ENCODE measurements at places on chromosomes 2 and 18.

GRCh38 chr2:224860786-224861185 lies 144.6 kb upstream of the CCDC195 start:
- DNase-seq: no peak

- DNase-seq: no peak
Measured at GRCh38 chr18:52723550-52723970, 383.6 kb downstream of the DCC start.

GRCh38 chr2:27494284-27494943 lies 586 bp downstream of the FNDC4 start:
- no peak for DNase-seq

- DNase-seq: no peak
Measured at GRCh38 chr2:64482765-64483504, 29.0 kb downstream of the LGALSL start.

- no peak for DNase-seq
Measured at GRCh38 chr2:238486123-238486848, 59.6 kb downstream of the ASB1 start.

DNA sequence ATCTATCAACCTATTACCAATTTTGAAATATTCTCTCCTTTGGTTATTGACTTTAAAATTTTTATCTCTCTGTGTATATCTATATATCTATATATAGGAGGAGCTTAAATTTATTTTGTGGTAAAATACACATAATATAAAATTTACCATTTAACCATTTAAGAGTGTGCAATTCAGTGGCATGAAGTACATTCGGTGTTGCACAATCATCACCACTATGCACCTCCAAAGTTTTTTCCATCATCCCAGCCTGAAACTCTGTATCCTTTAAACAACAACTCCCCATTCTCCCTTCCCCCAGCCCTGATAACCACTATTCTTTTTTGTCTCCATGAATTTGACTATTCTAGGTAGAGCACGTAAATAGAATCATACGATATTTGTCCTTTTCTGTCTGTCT lies 49.1 kb downstream of the CDKL4 start:
- DNase-seq: no peak

- no peak for DNase-seq
Measured at GRCh38 chr2:168034616-168035015, 212.8 kb downstream of the STK39 start.

- DNase-seq: no peak
Measured at GRCh38 chr18:334575-335132, 66.8 kb upstream of the THOC1 start.

GRCh38 chr2:68943581-68944568 lies 8.8 kb downstream of the GKN2 start:
- peak; percentile 15 for DNase-seq

GRCh38 chr18:45073556-45073955 lies 392.9 kb downstream of the SETBP1 start:
- DNase-seq: no peak

GRCh38 chr2:203853271-203853670 lies 14.3 kb upstream of the CTLA4 start:
- DNase-seq: no peak

DNA sequence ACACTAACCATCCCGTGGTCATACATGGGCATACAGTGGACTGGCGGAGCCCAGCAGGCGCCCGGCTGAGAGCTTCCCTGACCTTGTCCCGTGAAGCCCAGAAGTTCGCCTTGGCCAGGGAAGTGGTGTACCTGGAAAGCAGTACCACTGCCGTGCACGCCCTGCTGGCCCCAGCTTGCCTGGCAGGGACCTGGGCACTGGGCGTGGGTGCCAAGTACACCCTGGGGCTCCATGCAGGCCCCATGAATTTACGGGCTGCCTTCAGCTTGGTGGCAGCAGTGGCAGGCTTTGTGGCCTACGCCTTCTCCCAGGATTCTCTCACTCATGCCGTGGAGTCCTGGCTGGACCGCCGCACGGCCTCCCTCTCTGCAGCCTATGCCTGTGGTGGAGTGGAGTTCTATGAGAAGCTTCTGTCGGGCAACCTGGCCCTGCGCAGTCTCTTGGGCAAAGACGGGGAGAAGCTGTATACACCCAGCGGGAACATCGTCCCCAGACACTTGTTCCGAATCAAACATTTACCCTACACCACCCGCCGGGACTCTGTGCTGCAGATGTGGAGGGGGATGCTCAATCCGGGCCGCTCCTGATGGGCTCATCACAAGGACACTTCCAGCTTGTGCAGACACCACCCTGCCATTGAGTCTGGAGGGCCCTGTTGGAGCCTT lies 2.3 kb downstream of the TMEM177 start:
- DNase-seq: no peak

- peak; percentile 39 for DNase-seq
Measured at GRCh38 chr2:230496891-230497290, 80.9 kb downstream of the SP100 start.

- DNase-seq: no peak
Measured at GRCh38 chr2:199596549-199596948, 138.8 kb upstream of the SATB2 start.

- no peak for DNase-seq
Measured at GRCh38 chr2:47456851-47457250, 53.9 kb downstream of the MSH2 start.

GRCh38 chr2:120346026-120346666 lies at the start of gene INHBB:
Gene INHBB, plus strand, starts transcription at chr2:120346136. Its CDS starts 53 bp downstream, at chr2:120346189.
- DNase-seq: no peak

GRCh38 chr2:168552450-168552856 lies 96.4 kb downstream of the CERS6 start:
- DNase-seq: peak; percentile 48

DNA sequence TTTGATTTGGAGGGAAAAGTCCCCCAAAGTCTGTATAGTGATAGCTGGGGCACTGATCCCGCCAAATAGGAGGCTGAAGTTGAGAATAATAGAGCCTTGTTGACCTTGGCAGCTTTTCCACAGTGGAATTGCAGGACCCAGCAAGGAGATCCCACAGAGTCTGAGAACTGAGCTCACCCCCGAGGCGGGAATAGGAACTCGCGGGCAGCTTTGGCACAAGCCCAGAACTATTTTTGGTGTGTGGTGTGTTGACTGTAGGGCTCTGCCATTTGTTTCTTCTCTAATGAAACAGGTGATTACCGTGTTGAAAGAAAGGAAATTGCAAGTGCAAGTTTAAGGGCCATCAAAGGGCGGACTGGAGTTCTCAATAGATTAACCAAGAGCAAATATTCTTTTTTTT lies 34.0 kb downstream of the SH3RF3 start:
- DNase-seq: no peak

- no peak for DNase-seq
Measured at GRCh38 chr2:241376808-241377207, 20.7 kb downstream of the FARP2 start.

- no peak for DNase-seq
Measured at GRCh38 chr18:9952633-9953416, 39.0 kb downstream of the VAPA start.

DNA sequence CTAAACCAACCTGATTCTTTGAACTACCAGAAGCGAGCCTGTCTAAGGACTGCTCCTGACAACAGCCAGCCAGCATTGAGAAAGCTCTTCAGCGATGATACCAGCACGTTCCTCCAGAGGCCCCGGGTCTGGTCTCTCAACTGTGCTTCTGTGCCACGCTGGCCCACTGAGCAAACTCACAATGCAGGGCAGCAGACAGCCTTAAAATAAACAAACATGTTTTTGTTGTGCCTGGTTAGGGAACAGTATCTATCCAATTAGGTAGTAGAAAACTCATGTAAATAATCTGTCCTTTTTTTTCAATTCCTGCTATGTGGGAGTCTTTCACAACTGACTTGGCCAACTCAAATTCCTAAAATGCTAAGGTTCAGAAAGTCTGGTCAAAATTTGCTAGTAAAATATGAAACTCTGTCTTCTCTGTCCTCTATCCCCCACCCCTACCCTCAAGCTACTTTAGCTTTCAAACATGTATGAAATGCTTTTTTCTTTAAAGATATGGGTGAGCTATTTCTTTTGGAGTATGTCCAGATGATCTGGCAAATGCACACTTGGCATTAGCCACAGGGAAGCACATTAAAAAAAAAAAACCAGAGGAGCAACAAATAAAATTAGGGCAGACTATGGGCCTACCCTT lies 21.4 kb upstream of the EML4 start:
- no peak for DNase-seq

GRCh38 chr2:101617796-101618195 lies 79.7 kb upstream of the MAP4K4 start:
- DNase-seq: no peak

GRCh38 chr18:45663403-45664045 lies 48.2 kb downstream of the SLC14A2 start:
- DNase-seq: no peak

DNA sequence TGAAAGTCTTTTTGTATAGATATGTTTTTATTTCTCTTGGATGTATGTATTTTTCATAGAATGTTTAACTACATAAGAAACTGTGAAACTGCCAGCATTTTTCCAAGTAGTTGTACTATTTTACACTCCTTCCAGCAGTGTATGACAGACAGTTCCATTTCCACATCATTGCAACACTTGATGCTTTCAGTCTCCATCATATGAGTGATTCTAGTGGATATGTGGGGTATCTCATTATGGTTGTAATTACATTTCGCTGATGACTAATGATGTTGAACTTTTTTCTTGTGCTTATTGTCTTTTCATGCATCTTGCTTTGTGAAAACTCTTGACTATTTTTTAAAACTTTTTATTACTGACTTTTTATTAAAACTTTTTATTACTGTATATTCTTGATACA lies 101.4 kb downstream of the ARHGAP28 start:
- no peak for DNase-seq

GRCh38 chr2:216142540-216142939 lies 33.4 kb downstream of the XRCC5 start:
- peak; percentile 58 for DNase-seq

DNA sequence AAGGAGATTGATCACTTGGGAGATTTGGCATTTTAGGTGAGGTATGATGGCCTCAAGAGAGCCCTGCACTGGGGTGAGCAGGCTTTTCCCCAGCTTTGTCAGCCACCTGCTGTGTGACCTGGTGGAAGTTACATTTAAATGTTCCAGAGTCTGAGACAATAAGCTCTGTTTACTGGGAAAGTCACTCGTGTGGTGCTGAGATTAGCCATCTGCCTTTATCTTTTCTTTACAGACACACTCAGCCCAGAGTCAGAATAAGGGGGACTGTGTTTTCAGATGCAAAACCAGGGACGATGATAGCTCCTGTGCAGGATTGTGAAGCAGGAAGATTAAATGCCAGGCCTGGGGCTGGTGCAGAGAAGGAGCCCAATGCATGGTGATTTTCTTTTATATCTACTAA lies 47.9 kb downstream of the SH3RF3 start:
- DNase-seq: no peak

GRCh38 chr2:32291746-32292145 lies 14.0 kb downstream of the YIPF4 start:
- DNase-seq: no peak

- DNase-seq: no peak
Measured at GRCh38 chr18:39215920-39216319, 1650.3 kb upstream of the CELF4 start.

- no peak for DNase-seq
Measured at GRCh38 chr2:160491911-160492371, 1.7 kb downstream of the RBMS1 start.

GRCh38 chr2:79798776-79799175 lies 285.9 kb downstream of the CTNNA2 start:
- no peak for DNase-seq

GRCh38 chr2:117684919-117685318 lies 129.6 kb upstream of the DDX18 start:
- no peak for DNase-seq

- no peak for DNase-seq
Measured at GRCh38 chr2:178650554-178650953, 156.7 kb downstream of the TTN start.

DNA sequence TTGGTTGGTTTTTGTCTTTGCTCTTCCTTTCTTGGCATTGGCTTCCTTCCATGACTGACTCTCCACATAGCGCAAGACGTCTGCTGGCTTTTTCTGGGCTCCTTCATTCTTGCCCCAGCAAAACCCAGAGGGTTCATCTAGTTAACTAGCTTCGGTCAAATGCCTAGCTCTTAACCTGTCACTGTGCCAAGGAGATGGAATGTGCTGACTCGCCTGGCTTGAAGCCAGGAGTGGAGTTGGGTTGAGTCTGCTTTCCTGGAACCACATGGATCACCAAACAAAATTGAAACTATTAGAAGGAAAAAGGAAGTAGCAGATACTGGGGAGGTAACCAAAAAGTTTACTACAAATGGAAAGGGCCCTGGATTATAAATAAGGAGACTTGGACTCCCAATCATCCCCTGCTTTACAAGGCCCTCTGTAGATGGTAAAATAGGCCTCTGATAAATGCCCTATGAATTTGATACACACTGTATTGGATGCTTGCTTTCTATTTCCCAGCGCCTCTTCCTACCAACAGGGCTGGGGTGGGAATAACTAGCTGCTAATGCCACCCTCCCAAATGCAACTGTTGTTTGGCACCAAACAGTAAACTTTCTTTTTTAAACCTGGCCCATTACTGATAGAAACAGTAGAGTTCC lies 11.3 kb downstream of the MALT1 start:
- no peak for DNase-seq

DNA sequence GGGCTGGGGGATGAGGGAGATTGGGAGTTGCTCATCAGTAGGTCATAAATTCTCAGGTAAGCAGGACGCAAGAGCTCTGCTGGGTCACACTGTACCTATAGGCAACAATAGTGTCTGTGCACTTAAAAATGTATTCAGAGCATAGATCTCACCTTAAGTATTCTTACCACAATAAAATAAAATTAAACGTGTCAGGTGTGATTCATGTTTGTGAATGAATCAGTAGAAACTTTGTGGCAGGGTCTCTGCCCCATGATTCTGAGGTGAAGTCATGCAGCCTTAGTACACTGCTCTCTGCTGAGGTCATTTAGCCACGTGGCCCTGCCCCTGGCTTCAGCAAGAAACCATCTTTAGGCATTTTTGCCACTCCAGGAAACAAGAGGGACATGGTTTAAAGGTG lies 253.8 kb downstream of the FBXO15 start:
- no peak for DNase-seq

DNA sequence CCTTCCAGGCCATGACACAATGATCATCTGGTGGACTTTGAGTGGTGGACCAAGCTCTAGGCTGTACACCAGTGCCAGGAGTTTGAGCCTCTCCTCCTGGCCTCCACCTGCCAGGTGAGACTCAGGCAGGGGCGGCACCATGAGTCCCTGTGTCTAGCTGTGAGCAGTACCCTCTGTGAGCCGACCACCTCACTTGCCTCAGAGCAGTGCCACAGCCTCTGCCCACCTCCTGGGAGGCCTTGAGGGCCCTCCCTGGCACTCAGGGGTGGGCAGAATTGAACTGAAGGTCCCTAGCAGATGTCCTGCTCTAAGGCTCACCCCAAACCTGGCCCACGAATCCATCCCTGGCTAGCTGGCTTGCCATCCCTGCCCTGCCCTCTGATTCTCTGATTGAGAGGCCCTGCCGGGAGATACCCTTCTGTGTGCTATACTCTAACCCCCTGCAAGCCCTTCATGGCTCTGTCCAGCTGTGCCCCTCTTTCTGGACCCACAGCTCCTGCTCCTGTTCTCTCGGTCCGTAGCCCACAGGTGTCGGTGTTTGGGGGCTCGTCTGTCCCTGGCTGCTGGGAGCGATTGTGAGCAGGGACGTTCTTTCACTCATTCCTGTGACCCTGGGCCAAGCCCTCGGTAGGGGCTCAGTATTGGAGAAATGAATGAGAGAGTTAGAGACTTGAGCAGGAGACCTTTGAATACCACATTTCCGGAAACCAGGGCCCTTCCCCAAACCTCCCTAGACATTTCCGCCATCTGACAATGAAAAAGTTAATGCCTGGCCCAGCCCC lies 70.0 kb downstream of the INHBB start:
- no peak for DNase-seq

GRCh38 chr2:43593254-43593653 lies 2.6 kb downstream of the THADA start:
- no peak for DNase-seq

GRCh38 chr18:63143330-63143771 lies 176.2 kb downstream of the BCL2 start:
- no peak for DNase-seq
